ENCODE measurements at places on chromosomes 1 and 21.

DNA sequence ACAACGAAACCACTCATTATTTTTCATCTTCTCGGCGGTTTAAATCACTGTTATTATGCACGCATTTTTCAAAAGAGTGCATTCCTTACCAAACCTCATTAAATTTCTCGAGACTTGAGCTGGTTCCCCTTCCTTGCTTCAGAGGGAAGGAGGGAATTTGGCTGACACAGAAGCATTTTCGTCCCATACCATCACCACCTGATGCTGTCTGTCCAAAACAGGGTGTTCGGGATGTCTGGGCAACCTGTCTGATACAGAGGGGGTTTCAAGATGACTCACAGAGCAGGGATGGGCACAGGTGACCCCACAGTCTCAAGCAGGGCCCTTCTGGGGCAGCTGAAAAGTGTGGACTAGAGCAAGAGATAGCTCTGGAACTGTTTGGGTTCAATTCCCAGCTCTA lies 12.3 kb upstream of the RCC2 start:
- DNase-seq, result no peak

- no peak for DNase-seq
Measured at GRCh38 chr1:226309398-226310244, 657 bp upstream of the LIN9 start.

DNA sequence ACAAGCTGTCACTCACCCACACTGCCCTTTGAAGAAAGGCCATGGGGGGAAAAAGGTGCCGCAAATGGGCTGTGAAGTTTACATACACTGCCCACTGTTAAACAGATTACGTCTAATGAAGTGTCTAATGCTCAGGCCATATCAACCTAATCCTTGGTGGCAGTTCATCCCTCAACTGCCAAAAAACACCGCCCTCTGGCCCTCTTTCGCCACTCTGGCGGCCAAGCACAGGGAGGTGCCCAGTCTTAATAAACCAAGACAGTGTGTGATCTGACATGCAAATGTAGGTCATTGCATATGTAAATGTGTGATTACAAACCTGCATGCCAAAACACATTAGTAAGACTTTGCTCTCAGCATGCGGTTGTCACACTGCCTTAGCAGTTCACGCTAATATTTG lies 89.5 kb downstream of the NEK7 start:
- no peak for DNase-seq

DNA sequence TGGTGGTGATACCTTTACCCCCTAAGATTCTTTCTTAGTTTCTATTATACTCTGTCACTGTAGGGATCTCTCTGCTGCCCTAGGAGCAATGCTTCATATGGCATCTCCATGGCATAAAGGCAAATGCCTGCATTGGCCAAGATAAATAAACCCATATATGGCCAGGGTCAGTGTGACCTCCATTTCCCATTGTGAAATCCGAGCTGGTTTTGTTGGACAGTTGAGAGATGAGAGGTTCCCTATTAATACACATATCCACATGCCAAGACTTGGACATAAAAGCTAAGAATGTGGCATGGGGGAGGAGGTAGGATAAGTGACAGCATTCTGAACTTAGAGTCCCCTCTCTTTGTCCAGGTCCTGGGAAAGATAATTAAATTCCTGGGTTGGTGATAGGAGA lies 1.4 kb downstream of the TPM3 start:
- DNase-seq, result no peak

DNA sequence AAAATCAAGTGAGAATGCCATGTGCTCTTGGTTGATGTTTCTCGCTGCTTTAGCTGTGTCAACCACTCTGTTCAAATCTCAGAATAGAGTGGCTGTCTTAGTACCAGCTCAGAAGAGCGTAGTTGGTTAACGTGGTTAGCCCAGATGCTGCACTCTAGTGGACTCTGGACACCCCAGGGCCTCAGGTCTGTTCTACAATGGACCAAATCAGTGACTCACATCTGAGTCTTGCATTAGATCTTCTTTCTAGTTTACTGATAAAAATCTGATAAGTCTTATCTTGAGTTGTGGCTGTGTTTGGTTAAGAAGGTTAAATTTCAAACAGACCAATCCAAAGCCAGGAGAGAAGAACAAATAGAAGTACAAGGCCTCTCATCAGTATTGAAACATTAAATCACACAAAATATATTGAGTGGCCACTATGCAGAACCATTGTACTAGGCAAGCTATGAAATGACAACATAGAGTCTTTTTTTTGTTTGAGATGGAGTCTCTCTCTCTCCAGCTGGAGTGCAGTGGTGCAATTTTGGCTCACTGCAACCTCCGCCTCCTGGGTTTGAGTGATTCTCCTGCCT lies 104.1 kb downstream of the NR5A2 start:
- no peak for DNase-seq

DNA sequence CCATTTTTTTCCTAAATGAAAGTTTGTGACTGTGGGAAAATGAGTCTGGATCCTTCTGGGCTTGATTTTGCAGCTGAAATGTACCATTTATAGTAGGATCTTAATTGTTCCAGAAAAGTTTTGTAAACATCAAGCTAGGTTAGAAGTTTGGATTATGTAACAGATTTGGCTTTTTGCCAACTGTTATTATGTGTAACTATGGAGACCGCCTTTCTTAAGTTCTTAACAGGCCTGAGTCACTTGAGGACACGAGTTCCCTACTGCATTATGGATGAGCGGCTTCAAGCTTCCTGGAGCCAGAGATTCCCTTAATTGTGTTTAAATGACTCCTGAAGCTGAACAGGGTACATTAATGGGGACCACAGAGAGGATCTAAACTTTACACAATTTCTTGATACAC lies 22.2 kb downstream of the SLC25A33 start:
- DNase-seq, result no peak

GRCh38 chr21:40169971-40170370 lies 302.7 kb downstream of the PCP4 start:
- DNase-seq, result no peak

DNA sequence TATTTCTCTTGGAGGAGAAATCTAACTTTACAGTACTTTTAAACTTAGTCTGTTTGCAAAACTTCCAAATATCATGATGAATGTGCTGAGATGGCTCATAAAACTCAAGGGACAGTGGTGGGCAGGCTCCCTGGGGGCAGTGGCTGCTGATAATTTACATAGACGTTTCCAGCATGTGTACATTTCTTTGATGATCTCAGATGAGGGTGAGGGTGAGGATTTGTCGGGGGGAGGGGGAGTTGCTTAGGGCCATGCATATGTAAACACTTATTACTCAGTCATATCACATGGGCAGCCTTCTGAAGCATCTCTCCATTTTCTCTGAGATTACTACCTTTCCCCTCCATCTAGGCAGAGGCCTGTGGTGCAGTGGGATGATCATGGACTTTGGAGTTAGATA lies 152.9 kb upstream of the HMGB4 start:
- peak; percentile 96 for DNase-seq

DNA sequence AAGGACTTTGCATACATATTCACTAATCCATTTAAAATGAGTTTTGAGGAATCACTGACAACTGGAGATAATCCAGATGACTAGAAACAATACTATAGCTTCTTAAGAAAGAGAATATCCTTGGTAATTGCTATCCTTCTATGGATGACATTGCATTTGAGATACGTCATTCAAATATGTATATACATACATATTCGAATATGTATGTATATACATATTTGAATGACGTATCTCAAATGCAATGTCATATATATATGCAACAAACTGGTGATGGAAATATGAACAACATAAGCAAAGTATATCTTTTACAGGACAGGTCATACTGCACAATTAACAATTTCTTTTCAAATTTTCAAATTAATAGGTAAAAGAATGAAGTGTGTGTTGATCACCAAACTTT lies 41.7 kb downstream of the EXTL2 start:
- DNase-seq, result no peak

DNA sequence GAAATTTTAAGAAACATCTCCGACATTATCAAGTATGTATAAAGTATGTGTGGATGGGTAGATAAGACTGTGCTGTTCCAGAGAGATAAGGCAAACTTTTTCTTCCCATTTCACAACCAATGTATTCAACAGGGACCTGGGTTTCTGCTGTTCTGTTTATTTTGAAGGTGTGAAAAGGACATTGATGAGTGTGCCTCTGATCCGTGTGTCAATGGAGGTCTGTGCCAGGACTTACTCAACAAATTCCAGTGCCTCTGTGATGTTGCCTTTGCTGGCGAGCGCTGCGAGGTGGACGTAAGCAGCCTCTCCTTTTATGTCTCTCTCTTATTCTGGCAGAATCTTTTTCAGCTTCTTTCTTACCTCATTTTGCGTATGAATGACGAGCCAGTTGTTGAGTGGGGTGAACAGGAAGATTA lies 174.0 kb downstream of the CRB1 start:
- DNase-seq, result no peak

GRCh38 chr1:19888112-19888511 lies 5.9 kb downstream of the OTUD3 start:
- DNase-seq, result no peak

DNA sequence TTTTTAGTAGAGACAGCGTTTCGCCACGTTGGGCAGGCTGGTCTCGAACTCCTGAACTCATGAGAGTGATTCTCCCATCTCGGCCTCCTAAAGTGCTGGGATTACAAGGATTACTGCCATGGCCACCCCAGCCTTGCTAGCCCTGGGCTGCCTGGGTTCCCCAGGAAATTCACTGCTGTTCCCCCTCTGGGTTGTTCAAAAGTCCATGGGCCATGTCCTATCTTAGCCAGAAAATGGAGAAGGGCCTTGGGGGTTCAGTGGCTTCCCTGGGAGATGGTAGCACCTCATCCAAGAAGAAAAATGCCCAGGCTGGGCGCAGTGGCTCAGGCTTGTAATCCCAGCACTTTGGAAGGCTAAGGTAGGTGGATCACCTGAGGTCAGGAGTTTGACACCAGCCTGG lies 20.9 kb downstream of the SLC26A9 start:
- no peak for DNase-seq

DNA sequence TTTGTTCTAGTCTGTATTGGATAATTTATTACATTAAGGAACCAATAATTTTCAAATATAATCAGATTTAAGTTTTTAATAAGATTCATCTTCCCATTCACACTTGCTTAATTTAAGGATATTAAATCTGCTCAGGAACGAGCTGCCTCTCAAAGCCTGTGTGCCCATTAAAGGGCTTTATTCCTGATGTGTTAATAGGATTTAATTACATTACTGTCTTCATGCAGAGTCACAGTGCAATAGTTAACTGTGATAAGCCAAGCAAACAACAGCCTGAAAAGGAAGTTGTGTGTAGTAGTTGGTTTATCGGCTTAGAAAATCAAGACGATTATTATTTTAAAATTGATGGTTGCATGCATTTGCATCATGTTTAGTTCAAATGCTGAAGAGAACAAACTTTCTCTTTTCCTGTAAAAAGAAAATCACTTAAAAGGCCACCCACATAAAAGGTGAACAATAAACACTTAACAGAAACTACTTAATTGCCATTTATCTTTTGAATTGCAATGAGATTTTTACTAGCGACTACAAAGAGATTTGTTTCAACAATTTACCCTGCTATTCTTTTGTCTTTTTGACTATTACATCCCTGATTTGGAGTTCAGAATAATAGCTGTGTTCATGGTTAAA lies 174.6 kb downstream of the RWDD3 start:
- DNase-seq, result peak; percentile 39

- DNase-seq, result peak; percentile 57
Measured at GRCh38 chr1:149849947-149850360, 49.4 kb upstream of the BOLA1 start.

GRCh38 chr21:37737507-37737906 lies 178.8 kb downstream of the KCNJ6 start:
- DNase-seq, result no peak

DNA sequence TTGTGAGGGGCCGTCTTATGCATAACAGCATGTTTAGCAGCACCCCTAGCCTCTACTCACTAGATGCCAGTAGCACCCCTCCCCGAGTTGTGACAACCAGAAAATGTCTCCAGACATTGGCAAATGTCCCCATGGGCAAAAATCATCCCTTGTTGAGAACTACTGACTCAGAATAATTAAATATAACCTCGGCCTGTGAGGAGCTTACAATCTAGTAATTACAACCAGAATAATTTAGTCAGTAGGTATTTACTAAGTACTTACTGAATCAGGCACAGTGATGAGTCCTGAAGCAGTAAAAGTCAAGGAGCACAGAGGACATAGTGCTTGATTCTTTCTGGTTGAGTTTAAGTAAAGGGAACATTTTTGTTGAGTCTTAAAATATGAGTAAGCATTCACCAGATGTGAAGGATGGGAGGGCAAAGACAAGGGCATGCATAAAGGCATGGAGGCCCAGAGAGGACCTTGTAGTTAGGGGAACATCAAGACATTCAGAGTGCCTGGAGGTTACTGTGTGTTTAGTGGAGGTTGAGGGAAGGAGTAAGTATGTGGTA lies 44.1 kb upstream of the KCNQ4 start:
- DNase-seq, result no peak

GRCh38 chr1:204081164-204081790 lies 8.4 kb downstream of the SOX13 start:
- DNase-seq, result no peak

GRCh38 chr1:61853583-61853982 lies 111.3 kb downstream of the PATJ start:
- no peak for DNase-seq

DNA sequence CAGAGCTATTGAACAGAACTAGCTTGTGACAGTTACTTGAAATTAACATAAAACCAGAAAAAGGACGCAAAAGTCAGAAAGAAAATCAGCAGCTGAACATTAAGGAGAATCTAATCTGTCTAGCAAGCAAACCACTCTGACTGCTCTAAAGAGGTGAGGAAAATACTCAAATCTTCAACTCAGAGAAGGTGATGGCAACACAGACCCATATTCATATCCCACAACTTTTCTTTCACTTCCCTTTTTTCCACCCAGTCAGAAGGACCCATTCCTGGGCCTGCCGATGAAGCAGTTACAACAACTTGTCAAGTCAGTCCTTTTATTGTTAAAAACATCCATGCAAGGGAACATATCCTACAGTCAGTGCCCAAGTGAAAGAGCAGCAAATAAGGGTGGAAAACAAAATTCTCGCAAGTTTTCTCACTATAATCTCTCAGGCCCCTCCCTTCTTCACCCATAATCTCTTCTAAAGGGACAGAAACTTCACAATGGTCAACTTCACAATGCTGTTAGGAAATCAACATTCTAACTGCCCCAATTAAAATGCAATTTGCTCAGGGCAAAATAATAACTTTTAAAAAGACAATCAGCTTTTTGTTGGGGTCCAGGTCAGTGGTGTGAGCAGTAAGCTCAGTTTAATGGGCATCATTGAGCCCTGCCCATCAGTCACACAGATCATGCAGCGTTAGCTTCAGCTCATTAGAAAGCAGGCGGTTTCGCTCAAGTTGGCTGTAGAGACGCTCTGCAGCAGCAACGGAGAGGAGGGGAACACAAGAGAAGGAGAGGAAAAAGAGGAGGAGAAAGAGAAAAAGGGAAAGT lies 3.6 kb upstream of the NUP210L start:
- no peak for DNase-seq

- DNase-seq, result no peak
Measured at GRCh38 chr21:42703136-42703908, 49.9 kb downstream of the PDE9A start.

GRCh38 chr1:35590476-35591040 lies 17.4 kb downstream of the TFAP2E start:
- DNase-seq, result no peak
